CD4-positive, CD25-positive, alpha-beta regulatory T cell (primary cell): ENCODE measurements at places on chromosomes 7 and 10. TPM values are rescaled to one million over a fixed set of nuclear protein-coding genes. Genes with fewer than 3 reads are reported as not detected.

GRCh38 chr7:155559519-155560108, 13.3 kb upstream of the CNPY1 start:
- no peak for DNase-seq

DNA sequence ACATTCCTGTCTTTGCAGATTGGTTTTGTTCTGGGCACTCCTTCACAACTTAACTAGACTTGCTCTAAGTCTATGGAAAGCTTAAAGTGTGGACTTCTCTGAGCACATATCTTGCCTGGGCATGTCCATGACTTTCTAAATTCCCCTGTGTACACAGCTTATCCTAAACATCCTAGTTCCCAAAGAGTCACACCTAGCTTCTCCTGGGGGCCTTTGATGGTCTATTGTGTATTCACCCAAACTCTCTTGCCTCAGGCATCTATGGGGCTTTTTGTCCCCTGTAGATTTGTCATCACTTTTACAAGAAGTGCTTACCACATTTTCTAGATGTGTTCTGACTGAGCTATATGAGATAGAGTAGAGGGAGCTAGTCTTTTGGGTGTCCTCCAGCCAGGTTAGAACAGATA, 12.2 kb upstream of the ZNF488 start:
- DNase-seq: no peak

DNA sequence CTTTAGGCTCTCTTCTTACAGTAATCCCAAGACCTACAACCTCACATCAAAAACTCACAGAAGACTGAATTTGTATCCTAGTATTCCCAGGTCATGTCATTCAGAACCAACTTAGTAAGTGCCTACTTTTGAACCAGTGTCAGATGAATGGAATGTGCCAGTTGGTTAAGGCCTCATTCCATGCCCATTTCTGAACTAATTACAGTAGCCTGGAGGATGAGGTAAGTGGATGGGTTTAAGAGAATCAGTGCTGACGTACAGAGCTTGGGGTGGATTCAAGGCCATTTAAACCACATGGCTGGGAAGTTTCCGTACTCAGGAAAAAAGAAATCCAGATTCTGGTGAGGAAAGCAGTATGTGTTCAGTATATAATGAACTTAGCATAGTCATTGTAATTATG, 21.9 kb upstream of the FOXP2 start:
- no peak for DNase-seq

DNA sequence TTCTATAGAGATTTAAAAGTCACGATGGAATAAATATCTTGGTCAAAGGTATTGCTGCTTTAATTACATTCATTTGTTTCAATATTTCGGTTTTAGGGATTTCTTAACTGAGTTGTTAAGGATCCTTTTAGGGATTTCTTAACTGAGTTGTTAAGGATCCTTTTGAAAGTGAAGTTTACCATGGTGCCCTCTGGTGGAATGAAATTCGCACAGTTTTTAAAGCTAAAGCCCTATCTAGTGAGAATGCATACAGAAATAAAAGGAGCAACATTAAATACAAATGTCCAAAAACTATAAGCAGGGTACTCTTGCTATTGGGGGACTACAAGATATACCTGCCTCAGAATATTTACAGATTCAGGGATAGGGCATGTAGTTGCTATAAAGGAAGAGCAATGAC, 193.7 kb downstream of the RNLS start:
- peak; percentile 72 for DNase-seq

GRCh38 chr10:97928897-97929296, 79.3 kb downstream of the GOLGA7B start:
- no peak for DNase-seq

DNA sequence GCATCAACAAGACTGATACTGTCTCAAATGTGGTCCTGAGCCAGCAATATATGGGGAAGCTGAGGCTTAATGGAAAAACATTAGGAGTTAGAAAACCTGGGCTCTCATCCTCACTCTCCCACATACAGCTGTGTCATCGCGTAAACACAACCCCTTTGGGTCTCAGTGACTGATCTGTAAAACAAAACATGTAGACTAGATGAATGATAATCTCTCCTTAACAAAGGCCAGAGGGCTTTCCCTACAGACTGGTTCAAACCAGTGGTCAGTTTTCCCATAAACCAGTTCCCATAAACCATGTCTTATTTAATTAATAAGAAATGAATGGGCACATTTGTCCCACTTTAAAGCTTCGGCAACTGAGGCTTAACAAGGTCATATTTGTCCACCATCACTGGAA, 48.1 kb downstream of the OSBPL3 start:
- DNase-seq: no peak

DNA sequence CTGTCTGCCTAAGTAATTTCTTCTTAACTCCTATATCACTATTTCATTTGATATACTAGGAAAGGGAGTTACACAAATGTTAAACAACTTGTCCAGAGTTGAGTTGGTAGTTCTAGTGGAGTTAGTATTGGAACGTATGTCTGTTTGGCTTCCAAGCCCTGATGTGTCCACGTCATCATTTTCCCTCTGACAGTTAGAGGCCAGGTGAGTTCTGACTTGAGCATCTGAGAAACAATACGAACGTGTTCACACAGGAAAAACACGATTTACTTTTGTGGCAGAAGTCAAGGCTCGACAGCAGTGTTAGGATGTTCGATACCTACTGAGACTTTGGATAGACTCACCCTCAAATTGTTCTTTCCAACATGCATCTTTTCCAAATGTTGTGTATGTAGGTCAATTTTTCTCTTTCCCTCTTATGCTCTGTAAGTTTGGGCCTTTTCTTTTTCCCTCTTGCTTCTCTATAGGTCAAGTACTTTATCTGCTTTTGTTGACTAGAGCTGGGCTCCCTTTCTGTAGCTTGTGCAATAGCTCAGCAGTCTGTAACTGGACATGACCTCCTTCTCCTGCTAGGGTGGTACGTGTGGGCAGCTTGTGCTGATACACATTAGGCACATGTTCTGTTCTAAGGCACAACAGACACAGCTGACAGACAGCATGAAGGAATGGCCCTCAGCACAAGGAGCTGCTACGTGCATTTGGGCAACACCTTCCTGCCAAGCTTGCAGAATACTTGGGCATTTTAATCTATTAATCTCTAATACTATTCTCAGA, 222.9 kb downstream of the PTEN start:
- no peak for DNase-seq

- DNase-seq: no peak
Observed at GRCh38 chr10:102470579-102471546, 19.5 kb upstream of the C10orf95 start.

- no peak for DNase-seq
Observed at GRCh38 chr7:24843821-24844434, 86.7 kb upstream of the GSDME start.

DNA sequence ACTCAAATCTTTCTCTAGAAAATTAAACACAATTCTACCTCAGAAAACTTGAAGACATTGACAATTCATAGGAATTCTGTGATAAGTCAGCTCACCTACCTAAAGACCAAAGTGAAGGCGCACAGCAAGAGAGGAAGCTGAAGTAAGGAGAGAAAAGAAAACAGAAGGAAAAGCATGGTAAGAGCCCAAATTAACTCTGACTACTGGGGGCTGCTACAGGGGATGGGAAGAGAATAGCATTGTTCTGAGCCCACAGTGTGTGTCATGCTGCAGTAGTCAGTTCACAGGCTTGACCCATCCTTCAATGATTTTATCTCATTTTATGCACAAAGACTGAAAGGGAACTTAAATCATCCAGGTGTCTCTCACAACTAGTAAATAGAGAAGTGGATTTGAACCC, 111.3 kb downstream of the PTEN start:
- no peak for DNase-seq

DNA sequence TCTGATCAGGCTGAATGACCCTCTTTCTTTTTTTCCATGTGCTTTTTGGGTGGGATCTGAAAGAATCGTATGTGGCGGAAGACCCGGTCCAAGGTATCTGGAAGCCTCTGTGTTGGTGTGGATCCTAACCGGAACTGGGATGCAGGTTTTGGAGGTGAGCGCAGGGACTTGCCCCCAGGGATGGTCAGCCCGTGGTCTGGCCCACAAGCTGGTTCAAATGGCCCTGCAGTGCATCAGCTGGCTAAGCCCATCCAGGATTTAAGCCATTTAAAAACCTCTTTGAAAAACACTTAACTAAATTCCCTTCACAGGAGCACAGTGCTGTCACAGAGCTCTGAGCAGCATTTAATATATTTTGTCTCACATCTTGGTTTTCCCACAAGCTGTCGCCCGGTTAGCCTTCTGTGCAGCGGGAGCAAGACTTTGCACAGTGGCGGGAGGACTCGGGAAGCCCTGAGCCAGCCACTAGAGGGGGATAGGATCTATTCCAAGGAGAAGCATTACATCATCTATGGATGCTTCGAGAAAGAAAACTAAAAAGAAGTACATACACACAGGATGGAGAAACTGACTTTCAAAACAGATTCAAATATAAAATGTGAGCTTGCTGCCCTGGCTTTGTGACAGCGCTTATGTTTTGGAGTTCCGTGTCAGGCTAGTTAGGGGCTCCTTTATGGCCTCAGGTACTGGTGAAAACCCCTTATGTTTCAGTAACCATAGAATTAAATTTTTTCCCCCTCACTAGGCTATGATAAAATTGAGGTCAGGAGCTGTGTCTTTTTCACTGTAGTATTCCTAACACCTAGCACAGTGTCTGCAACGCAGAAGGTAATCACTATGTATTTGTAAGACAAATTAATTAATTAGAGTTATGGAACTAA, 11.3 kb downstream of the CPA2 start:
- DNase-seq: no peak

GRCh38 chr10:114754445-114755320, 66.9 kb upstream of the FHIP2A start:
- DNase-seq: no peak

GRCh38 chr10:114683593-114683992, 25.5 kb upstream of the ABLIM1 start:
- no peak for DNase-seq

DNA sequence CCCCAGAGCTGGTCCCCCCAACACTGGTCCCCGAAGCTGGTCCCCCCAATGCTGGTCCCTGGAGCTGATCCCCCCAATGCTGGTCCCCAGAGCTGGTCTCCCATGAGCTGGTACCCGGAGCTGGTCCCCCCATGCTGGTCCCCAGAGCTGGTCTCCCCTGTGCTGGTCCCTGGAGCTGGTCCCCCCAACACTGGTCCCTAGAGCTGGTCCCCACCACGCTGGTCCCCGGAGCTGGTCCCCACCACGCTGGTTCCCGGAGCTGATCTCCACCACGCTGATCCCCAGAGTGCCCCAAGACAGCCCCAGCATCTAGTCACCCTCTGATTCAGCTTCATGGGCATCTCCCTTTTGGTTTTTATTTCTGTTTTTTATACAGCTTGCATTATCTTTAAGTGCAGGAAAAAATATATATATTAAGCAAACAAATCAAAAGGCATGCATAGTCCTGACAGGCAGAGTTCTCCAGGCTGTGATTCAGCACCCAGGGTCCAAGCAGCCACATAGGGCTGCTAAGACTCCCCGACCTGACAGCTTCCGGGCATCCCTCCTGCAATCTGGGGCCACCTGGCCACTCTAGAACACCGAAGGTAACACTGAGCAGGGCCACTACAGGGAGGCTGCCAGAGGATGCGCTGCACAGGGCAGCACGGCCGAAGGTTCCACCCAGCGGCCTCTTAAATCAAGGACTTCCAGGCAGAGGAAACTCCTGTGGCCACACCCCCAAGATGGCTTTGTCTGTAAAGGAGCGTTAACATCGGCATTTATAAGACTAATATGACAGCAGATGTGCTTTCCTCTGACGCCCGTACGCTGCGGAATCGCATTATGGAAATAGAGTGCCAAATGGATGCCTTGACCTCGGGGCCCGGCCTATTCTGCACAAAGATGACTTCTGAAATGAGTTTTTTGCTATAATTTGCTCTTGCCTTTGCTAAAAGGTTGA, 215.0 kb downstream of the PTPRN2 start:
- DNase-seq: no peak

DNA sequence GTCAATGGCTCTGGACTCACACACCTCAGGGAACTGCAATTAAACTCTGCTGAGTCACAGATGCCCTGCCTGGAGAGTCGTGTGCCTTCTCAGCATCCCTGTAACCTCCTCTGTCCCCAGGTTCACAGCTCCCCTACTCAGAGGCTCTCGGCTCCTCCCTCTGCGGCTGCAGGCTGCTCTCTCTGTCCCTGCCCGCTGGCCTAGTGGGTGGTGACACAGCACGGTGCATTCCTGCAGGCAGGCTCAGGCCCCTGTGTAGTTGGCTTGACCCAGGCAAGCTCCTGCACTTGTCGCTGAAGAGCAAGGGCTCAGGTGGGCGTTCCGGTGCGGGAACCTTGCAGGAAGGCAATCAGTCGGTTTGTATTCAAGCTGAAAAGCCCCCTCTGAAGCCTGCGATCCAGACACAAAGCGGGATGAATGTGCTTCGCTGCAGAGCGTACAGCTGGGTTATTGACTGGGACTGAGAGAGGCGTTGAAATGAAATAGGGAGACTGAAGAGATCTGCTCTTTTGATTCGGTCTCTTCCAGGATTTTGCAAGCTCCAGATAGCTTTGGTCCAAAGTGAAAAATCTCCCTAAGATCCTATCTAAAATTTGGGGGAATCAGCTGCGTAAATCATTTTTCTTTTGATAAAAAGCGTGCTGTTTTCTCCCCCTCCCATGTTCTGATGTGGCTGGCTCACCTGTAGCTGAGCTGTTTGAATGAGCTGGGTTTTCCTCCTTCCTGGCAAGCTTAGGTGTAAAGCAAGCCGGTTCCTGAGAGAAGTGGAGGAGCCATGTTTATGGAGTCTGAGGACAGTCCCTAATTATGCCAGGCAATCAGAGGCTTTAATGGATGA, 208.7 kb upstream of the PHYHIPL start:
- no peak for DNase-seq

- DNase-seq: no peak
Observed at GRCh38 chr10:48550071-48550691, 54.7 kb downstream of the ARHGAP22 start.

DNA sequence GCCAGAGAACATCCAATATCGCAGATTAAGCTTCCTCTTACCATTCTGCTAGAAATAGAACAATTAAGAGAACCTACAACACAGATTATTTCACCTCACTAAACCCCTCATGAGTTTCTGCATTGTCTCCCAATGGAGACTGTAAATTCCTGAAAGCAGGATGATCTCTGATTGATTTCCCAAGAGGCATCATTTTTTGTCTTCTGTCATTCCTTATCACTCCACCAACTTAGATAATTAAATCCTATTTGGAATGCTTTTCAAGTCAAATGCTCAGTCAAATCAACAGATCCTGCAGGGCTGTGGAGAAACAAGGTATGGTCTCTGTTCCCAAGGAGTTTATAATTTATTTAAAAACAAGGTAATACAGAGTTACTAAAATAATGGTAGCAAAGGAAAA, 161.5 kb downstream of the MTERF1 start:
- DNase-seq: no peak

The ASB10 gene
- polyA plus RNA-seq: not detected

The PILRB gene
- 2.1 TPM for polyA plus RNA-seq

The TMEM270 gene
- 0.34 TPM for polyA plus RNA-seq

The C7orf33 gene
- not detected for polyA plus RNA-seq

The PHYHIPL gene
- polyA plus RNA-seq: not detected

The FAM25G gene
- not detected for polyA plus RNA-seq

The KLF14 gene
- not detected for polyA plus RNA-seq

The SAMD9 gene
- polyA plus RNA-seq: 27.8 TPM

The GOLGA7B gene
- 0.84 TPM for polyA plus RNA-seq

The GHRHR gene
- polyA plus RNA-seq: not detected

The CYP3A7 gene
- polyA plus RNA-seq: not detected

The PLXNA4 gene
- not detected for polyA plus RNA-seq

The CLDN4 gene
- 0.17 TPM for polyA plus RNA-seq

The SEC31B gene
- 2.3 TPM for polyA plus RNA-seq

The NRBF2 gene
- 38.8 TPM for polyA plus RNA-seq

The ZNF853 gene
- polyA plus RNA-seq: 0.97 TPM

The CRYGN gene
- 0.30 TPM for polyA plus RNA-seq

The PRSS37 gene
- polyA plus RNA-seq: not detected
